ENCODE measurements at places on chromosomes 11 and 22.

- DNase-seq: no peak
These were observed 776 bp downstream of the NLRX1 start for GRCh38 chr11:119169282-119169719.

GRCh38 chr22:49623176-49623575, 204.5 kb downstream of the BRD1 start:
- no peak for DNase-seq

DNA sequence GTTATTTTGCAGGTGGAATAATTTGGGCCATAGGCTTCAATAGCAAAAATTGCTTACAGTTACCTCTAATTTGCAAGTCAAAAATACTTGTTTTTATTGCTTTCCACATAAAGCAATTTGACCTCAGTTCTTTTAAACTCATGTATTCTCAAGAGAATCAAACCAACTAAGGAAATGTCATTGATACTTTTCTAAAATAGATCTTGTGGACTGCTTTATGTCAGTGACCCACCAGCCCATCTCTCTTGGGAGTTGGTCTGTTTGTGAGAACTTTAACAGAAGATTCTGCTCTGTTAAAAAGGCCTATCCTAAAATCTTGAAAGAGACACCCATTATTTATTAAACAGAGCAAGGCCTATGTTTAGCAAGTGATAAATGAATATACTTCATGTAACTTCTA, 75.2 kb downstream of the DDIAS start:
- DNase-seq: no peak

DNA sequence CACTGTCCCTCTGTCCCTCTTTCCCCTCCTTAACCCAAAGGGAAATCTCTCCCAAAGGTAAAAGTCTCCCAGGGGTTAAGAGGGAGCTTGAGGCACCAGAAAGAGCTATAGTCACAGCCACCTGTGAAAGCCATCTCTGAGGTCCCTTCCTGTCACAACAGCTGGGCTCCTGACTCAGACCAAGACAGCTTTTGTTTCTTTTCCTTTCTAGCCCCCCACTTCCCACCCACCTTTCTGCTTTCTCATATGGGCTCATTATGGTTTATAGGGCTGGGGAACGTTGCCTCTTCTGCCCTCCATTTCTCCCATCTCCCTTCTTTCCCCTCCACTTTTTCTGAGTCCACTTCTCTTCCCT, 19.1 kb downstream of the MIF start:
- no peak for DNase-seq

GRCh38 chr11:130904380-130904779, 11.9 kb downstream of the SNX19 start:
- DNase-seq: no peak

DNA sequence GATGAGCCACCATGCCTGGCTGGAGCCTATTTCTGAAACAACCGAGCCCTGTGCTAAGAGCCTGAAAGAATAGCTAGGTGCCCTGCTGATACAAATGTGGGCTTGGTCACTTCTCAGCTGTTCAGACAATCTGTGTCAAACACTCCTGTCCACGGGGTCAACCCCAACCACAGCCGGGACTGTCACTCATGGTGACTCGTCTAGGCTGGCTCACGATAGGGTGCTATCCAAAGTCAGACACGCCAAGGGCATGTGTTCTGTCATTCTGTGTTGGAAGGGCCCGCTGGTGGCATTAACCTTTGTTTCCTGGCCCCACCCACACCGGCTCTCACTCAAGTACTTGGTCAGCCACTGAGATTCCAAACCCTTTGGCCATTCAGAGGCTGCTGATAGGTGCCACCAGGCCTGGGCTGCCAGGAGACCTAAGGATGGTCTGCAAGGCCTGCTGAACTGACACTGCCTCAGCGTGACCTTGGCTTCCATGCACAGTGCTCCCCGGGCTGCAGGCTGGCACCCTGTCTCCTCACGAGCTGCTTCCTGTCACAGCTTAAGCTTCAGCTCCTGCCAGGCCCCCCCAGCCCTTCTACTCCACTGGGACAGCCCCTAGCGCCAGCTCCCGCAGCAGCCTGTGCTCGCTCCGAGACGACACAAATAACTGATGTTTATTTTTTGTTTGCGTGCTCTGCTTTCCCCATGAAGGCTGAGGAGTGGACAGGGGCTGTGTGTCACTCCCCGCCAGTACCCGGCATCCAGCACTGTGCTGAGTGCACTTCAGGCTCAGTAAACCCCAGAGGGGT, 14.2 kb upstream of the CDC42BPG start:
- DNase-seq: no peak

Data from GOT3 (cell line).